ENCODE measurements at places on chromosomes 13 and 19.

- no peak for DNase-seq
Measured at GRCh38 chr19:29380581-29380980, 145.2 kb upstream of the VSTM2B start.

DNA sequence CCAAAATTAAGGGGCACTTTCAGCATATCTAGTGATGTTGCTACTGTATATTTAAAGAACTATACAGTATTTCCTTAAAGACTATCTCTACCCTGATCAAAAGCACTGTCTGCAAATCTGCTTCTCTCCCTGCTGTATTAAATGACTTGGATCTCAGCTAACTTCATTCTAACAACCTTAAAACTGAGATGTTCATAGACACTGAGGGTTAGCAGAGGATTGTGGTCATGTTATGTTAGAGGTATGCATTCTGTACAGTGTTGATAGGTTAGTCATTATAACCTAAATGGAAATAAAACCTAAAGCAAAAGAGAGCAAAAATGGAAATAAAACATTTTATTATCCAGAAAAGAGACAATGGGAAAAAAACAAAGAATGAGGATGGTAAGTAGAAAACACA lies 9.9 kb downstream of the GPR183 start:
- no peak for DNase-seq

GRCh38 chr19:4851551-4852290 lies 15.7 kb downstream of the PLIN3 start:
- peak; percentile 80 for DNase-seq

DNA sequence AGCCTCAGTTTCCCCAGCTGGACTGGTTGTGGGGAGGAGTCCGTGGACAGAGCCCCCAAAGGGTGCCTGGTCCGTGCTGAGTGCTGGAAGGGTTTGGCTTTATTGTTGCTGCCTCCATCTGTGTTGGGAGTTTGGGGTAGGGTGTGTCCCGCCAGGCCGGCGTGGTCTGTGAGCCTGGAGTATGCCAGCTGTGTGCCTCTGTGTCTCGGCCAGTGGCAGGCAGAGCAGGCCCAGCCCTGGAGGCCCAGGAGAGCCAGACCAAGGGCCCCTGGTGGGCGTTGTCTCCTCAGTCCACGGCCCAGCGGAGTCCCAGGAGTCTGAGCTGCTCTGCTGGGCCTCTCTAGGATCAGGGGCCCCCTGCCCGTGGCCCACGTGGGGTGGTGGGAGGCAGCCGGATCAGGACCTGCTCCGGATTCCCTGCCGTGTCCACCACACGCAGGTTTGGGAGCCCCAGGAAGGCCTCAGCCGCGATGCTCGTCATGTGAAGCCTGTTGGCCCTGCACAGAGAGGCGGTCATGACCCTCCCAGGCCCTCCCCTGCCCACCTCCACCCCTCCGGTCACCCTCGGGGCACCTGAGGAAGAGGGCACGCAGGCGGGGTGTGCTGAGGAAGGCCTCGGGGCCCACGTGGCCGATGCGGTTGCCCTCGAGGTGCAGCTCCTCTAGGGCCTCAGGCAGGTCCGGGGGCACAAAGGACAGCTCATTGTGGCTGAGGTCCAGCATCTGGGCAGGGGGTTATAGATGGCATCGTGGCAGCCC lies 6.6 kb downstream of the PODNL1 start:
- DNase-seq: no peak

- no peak for DNase-seq
Measured at GRCh38 chr13:30898070-30898469, 8.0 kb upstream of the MEDAG start.

DNA sequence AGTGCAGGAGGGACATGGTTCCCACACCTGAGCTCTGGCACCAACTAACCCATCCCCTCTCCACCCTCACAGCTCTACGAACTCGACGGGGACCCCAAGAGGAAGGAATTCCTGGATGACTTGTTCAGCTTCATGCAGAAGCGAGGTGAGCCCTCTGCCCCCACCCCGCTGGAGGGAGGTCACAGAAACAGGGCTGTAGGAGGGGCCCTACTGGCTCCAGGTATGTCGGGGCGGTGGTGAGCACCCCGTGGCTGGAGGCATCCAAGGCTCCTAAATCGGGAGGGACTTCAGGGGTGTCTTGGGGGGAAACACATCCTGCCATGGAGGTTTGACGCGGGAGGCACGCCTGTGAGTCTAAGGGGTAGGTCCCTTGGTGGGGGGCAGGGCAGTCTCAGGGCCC lies 24.1 kb upstream of the WDR18 start:
- no peak for DNase-seq

- no peak for DNase-seq
Measured at GRCh38 chr13:100363285-100363711, 225.3 kb downstream of the GGACT start.

Data from CD4-positive, alpha-beta T cell treated with Interferon alpha-2 for 1 hour (primary cell).